ENCODE measurements at places on chromosomes 5 and 9.
A peak's percentile ranks its signal among the peaks of the same experiment; 100 is the strongest.

DNA sequence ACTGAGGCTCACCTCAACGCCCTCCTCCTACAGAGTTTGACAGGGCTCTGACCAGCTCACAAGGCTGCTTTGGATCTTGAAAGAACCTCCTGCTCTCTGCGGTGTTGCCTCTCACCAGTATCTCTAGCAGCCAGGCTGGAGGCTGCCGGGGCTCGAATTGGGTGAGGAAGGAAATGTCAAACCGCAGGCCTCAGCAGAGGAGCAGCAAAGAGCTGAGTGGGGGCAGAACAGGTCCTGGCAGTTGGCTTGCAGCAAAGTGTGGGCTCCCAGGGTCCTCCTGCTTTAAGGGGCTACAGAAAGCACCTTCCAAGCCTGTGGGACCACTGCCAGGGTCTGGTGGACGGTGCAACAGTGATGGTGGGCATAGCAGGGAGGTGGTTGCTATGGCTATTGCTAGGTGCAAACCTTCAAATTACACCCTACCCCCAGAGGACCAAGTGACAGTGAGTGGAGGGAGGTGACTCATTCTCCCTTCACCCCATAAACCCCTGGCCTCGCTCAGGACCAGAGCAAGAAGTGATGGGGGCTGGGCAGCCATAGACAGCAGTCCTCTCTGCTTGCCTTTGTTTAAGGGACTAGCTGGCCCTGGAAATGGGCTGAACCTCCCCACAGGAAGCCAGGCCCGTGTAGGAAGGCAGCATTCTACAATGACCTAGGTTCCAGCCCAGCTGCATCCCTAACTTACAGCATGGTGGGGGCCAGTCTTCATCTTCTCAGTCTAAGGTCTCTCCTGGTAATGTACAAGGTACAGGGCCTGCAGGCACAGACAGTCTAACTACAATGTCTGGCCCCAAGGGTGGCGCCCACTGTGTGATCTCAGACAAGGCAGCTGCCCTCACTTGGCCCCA is 18.7 kb downstream of the LCP2 start:
- DNase-seq, result no peak

- DNase-seq, result no peak
Observed at GRCh38 chr9:219670-220365, 5.2 kb downstream of the DOCK8 start.

DNA sequence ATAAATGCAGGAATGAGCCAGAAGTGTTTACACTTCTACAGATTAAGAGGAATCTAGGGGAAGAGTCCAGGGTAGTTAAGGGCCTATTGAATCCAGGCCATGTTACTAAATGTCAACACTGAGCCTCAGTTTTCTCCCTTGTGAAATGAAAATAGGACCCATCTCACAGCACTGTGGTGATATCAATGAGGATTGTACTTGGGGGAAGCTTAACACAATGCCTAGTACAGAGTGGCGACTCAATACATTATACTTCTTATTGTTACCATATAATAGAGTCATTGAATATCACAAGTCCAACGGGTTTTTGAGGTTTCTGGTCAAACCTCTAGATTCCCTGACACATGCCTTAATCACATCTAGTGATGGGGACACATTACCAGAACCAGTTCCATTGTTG is 4.6 kb downstream of the TRUB2 start:
- DNase-seq, result no peak

DNA sequence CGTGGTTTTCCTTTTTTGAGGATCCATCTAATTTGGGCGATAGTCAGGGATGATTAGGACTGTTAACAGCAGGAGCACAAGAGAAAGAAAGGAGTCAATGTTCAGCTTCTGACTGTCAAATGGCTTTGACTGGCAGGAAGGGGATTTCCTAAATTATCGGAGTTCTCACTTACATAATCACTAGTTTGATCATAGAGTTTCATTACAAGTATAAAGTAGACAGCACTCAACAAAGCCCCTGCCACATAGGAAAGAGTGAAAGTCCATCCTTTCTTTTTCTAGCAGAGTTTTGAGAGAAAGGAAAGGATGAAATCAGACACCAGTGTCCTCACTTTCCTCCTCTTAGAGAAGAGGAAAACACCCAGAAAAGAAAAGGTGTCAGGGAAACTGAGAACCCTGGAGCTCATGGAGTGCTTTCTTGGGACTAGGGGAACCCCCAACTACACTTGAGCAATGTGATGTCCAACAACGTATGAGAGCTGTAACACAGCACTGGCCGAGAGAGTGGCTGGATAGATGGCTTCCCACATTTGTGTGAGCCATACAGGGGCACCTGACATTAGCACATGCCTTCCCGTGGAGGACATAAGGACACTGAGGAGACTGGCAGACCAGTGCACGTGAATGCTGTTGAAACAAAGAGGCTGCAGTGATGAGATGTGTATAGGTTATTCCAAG is 26.0 kb upstream of the LPAR1 start:
- no peak for DNase-seq

DNA sequence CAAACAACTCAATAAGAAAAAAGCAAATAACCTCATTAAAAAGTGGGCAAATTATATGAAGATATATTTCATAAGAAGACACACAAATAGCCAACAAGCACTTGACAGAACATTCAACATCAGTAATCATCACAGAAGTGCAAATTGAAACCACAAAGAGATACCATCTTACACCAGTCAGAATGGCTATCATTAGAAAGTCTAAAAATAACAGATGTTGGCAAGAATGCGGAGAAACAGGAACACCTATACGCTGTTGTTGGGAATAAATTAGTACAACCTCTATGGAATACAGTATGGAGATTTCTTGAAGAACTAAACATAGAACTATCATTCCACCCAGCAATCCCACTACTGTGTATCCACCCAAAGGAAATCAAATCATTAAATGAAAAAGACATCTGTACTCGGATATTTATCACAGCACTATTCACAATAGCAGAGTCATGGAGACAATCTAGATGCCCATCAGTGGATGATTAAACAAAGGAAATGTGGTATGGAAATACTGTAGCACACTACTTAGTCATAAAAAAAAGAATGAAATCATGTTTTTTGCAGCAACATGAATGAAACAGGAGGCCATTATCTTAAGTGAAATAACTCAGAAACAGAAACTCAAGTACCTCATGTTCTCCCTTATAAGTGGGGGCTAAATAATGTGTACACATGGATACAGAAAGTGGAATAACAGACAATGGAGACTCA is 106.8 kb upstream of the FST start:
- no peak for DNase-seq

GRCh38 chr5:92775711-92776615 is 805.1 kb downstream of the NR2F1-AS1 start:
- DNase-seq, result no peak

- DNase-seq, result no peak
Observed at GRCh38 chr5:33631786-33632185, 191.0 kb downstream of the TARS1 start.

DNA sequence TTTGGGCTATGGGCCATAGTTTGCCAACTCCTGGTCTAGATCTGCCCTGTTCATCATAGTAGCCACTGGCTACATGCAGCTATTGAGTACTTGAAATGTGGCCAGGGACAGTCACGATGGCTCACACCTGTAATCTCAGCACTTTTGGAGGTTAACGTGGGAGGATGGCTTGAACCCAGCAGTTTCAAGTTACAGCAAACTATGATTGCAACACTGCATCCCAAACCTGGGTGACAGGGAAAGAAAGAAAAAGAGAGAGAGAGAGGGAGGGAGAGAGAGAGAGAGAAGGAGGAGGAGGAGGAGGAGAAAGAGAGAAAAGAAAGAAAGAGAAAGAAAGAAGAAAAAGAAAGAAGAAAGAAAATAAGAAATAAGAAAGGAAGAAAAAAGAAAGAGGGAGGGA is 5.1 kb upstream of the GMCL2 start:
- no peak for DNase-seq

DNA sequence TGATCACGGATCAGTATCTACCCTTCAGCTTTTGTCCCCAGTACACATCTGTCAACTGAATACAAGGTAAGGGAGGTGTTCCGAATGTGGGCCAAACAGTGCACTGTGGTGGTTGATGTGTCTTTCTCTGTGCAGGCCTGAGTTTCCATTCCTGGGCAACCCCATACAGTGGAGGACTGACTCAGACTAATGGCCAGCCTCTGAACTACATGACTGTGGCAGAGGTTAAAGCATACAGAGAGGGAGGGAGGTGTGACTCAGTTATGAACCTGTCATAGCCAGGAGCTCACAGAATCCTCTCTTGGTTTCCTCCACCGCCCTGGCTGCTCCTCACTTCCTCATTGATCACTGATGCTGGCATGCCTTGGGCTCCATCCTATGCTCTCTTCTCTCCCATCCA is 136.4 kb upstream of the TAS2R1 start:
- no peak for DNase-seq

GRCh38 chr5:37735649-37736347 is 104.0 kb downstream of the GDNF start:
- DNase-seq, result no peak

- peak; percentile 64 for DNase-seq
Observed at GRCh38 chr5:19853616-19854240, 134.3 kb downstream of the CDH18 start.

- no peak for DNase-seq
Observed at GRCh38 chr9:135228345-135228982, 141.0 kb downstream of the OLFM1 start.

- no peak for DNase-seq
Observed at GRCh38 chr5:7763621-7764072, 87.3 kb downstream of the CFAP90 start.

GRCh38 chr5:178469011-178469974 is 120.9 kb downstream of the COL23A1 start:
- DNase-seq, result no peak

DNA sequence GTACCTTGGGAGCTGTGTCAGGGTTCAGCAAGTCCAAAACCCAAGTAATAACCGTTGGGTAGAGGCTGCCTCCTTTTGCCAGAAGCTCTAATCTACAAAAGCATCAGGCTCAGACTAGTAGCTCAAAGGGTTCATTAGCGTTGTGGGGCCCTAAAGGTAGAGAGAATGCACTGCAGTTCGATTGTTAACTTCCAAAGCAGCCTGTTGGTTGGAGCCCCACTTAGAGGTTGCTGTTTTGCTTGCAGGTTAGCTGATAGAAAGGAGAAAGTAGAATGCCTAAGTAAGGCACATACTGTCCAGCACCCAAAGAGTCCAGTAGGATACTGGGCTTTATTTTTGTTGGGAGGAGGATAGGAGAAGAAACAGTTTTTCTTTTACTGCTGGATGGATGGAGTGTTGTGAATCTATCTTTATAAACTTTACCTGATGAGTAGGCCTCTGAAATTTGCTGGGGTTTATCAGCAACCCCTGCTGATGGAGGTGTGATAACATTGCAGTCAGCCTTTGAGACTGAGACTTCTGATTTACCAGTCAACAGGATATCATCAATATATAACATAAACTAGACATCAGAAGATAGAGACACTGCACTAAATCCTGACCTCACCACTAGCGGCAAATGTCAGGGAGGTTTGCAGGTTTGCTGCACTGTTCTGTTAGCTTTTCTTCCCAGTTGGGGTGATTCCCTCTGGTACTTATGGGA is 34.8 kb downstream of the ZNF131 start:
- DNase-seq, result no peak

DNA sequence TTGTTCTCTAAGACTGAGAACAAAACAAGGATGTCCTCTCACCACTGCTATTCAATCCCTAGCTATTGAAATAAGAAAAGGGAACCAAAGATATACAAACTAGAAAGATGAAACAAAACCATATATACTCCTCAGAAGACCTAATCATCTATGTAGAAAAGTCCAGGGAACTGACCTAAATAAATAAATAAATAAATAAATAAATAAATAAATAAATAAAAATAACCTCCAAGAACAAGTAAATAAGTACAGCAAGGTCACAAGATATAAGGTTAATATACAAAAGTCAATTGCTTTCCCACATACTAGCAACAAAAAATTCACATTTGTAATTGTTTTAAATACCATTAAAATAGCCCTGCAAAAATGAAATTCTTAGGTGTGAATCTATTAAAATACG is 54.6 kb downstream of the DTWD2 start:
- DNase-seq, result no peak

DNA sequence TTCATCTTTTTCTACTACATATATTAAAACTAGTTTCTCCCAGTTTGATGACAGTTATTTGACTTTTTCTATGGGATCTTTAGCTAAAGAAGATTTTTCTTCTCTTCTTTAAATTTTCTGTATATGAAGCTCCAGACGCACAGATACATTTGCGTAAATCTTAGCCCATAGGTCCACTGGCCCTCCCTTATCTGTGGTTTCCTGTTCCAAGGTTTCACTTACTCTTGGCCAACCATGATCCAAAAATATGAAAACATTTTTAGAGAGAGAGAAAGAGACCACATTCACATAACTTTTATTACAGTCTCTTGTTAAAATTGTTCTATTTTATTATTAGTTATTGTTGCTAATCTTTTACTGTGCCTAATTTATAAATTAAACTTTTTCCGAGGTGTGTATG is 270.2 kb upstream of the DAPK1 start:
- DNase-seq, result no peak

DNA sequence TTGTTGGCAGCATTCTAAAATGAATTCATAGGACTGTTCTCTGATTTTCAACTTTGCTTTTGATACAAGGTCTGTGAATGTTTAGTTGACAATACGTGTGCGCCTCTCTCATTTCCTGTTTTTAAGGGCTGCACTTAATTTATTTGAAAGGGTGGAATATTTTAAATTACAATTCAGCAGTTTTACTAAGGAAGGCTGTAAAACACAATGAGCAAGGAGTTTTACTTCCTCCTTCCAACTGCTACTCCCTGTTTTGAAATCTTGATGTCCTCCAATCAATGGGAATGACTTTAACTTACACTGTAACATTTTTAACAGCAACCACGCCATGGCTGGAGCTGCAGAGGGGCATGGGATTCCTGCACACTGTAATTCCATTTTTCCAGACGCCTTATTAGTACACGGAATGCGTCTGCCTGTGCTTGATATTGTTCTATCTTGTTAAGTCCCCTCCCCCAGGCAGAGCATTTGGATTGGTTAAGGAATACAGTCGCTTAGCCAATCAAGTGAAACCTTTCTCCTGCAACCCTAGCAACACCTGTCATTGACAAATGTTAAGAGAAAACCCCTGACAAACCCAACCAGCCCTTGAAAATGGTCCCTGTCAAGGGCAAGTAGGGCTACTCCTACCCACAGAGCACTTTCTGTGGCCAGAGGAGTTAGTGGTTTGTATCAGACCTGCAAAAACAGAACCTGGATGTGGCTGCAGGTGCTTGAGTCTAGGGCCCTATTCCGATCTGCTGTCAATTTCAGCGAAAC is 12.5 kb upstream of the ZSWIM6 start:
- DNase-seq, result no peak

- DNase-seq, result no peak
Observed at GRCh38 chr5:139648205-139649081, at the start of gene CXXC5. TSS of gene CXXC5 (plus strand) at chr5:139648349. CDS start at chr5:139680524, 32,175 bp downstream.

- DNase-seq, result peak; percentile 12
Observed at GRCh38 chr5:156640691-156641241, 209.3 kb upstream of the PPP1R2B start.
